ENCODE measurements at places on chromosomes 2 and 18.

GRCh38 chr18:57953883-57954282, 90.1 kb upstream of the NEDD4L start:
- H3K4me3 ChIP-seq = no peak overlapping the region
- no peaks in the 10 kb centered on the region for H3K27me3 ChIP-seq
- H3K27ac ChIP-seq = no peak overlapping the region

DNA sequence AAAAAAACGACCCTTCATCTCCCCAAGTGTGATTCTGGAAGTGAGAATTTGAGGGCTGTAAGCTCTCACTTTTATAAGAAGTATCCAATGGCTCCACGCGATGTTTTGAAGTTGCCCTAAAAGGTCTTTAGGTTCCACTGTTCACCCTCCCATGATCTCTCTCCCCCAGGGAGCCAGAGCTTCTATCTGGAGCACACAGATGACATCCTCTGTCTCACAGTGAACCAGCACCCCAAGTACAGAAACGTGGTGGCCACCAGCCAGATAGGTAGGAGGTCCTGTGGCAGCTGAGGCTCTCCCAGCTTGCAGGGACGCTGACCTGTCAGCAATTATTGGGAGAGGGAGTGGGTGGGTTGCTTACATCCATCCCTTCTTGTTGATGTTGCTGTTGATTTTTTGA, 97.8 kb downstream of the RTN4 start:
- H3K27ac ChIP-seq = no peak overlapping the region
- no peaks in the 10 kb centered on the region for H3K36me3 ChIP-seq
- no peak overlapping the region for H3K4me3 ChIP-seq
- DNase-seq = no peak
- H3K4me1 ChIP-seq = no peaks in the 10 kb centered on the region
- no peaks in the 10 kb centered on the region for H3K27me3 ChIP-seq

DNA sequence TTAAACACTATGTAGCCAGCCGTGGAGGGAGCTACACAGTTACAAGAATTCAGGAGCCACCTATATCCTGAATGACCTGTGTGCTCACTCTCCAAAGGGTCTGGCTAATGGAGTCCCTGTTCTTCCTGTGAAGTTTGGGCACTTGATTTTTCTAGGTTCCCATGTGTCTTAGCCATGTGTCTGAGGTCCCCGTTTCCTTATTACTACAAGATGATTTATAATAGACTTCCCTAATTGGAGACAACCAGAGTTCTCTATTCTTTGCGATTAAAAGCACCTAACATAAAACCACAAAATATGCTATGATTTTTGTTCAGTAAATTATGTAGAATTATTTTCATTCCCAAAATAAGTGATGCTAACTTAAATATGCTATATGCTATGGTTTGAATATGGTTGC, 83.4 kb downstream of the PDK1 start:
- H3K4me1 ChIP-seq = no peaks in the 10 kb centered on the region
- H3K36me3 ChIP-seq = no peaks in the 10 kb centered on the region
- DNase-seq = no peak
- no peaks in the 10 kb centered on the region for H3K27me3 ChIP-seq
- no peak overlapping the region for H3K4me3 ChIP-seq

GRCh38 chr2:109336296-109336695, 207.3 kb downstream of the SH3RF3 start:
- peaks cover 10% of the 10 kb centered on the region for H3K4me1 ChIP-seq
- DNase-seq = no peak
- no peaks in the 10 kb centered on the region for H3K27me3 ChIP-seq
- no peaks in the 10 kb centered on the region for H3K36me3 ChIP-seq

- no peak overlapping the region for H3K27ac ChIP-seq
- no peaks in the 10 kb centered on the region for H3K36me3 ChIP-seq
- no peak overlapping the region for H3K4me3 ChIP-seq
- no peak for DNase-seq
Measured at GRCh38 chr2:174971868-174972781, 33.1 kb downstream of the CHN1 start.

DNA sequence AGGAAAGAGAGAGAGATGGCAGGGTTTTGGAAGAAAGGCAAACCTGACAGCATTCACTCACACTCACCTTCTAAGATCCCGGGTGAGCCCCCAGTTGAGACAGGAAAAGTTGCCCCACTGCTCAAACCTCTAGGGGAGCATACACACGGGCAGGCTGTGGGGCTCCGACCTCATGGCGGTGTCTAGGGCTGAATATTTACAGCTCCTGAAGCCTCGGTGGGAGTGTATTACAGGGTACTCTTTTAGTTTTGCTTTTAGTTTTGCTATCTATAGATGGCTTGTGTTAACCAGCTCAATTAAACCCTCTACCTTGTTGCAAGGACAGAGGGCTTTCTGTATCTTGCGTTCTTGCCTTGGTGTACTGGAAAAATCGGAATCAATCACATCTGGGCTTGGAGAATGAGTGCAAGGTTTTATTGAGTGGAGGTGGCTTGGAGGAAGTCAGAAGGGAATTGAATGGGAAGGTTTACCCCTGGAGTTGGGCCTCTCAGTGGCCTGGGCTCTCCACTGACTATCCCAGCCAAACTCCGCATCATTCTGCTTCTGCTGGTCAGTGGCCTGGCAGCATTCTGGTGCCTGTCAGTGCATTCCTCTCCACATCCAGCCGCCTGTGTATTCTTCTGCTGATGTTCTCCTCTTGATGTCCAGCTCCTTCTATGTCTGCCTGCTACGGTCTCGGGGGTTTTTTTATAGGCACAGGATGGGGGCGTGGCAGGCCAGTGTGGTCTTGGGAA, 10.1 kb upstream of the IFIH1 start:
- H3K4me3 ChIP-seq = no peak overlapping the region
- no peak overlapping the region for H3K27ac ChIP-seq
- H3K36me3 ChIP-seq = no peaks in the 10 kb centered on the region
- H3K4me1 ChIP-seq = no peaks in the 10 kb centered on the region

- no peak overlapping the region for H3K27ac ChIP-seq
- H3K4me1 ChIP-seq = peaks cover 10% of the 10 kb centered on the region
- no peak overlapping the region for H3K4me3 ChIP-seq
- no peaks in the 10 kb centered on the region for H3K36me3 ChIP-seq
- no peak for DNase-seq
Measured at GRCh38 chr2:127632592-127633489, 13.1 kb upstream of the GPR17 start.

- no peak overlapping the region for H3K27ac ChIP-seq
- H3K4me1 ChIP-seq = no peaks in the 10 kb centered on the region
- H3K27me3 ChIP-seq = no peaks in the 10 kb centered on the region
- no peak for DNase-seq
- H3K36me3 ChIP-seq = no peaks in the 10 kb centered on the region
Measured at GRCh38 chr2:185274718-185275484, 463.7 kb upstream of the FSIP2 start.

DNA sequence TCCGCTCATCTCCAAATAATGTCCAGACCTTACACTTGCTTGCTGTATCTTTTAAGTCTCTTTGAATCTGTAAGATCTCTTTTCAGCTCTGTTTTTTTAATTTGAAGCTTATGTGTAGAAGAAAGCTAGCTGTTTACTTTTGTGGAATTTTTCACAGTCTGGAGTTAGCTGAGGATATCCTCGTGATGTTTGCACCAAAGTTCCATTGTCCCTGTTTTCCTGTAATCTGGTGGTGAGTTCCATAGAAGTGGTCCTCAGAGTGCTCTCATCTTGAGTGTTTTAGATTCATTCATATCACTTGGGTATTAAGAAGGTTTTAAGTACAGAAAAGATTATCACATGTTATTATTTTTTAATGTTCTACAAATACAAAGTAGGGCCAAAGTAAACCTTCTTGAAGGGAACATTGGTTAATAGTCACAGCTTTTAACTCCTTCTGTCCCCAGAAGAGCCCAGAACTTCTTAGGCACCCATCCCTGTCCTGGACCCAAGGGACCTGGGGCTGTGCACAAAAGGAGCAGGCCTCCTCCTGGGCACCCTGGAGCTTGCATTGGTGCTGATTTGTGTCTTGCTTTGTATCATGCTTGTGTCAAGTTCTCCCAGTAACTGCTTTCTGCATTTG, 15.0 kb downstream of the MLPH start:
- no peak for DNase-seq
- H3K27me3 ChIP-seq = no peaks in the 10 kb centered on the region
- H3K36me3 ChIP-seq = no peaks in the 10 kb centered on the region
- peak overlapping the region; percentile 82 for H3K27ac ChIP-seq
- no peak overlapping the region for H3K4me3 ChIP-seq

DNA sequence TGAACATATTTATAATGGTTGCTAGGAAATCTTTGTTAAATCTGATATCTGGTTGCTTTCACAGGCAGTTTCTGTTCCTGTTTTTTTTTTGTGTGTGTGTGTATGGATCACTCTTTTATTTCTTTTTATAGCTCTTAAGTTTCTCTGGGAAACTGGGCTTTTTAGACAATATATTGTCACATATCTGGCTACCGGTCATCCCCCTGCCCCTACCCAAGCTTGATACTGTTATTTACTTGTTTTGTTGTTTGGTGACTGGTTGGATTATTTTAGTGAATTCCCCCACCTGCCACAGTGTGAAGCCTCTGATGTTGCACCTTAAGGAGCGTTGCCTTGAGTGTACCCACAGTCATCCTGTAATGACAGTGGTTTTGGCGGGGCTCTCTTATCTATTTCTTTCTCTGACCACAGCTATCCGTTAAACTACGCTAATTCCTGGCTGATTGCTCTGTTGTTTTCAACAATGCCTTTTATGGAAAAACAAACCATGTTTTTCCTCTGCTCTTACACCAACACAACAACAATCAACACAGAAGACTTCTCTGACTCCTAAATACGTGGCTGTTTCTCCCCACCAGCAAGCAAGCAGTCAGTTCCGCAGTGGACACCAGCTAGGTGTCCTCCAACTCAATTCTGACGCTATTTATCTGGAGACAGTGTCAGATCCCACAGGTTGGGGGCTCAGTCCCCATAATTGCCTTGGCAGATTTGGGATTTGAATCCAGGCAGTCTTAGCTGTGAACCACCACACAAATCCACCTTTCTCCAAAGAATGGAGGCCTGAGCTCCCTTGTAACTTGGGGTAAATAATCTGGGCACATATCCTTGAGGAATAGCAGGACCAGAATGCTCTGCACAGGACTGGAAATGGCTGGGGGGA, 10.9 kb downstream of the GNLY start:
- no peak for DNase-seq
- no peaks in the 10 kb centered on the region for H3K36me3 ChIP-seq
- H3K4me1 ChIP-seq = no peaks in the 10 kb centered on the region
- H3K27ac ChIP-seq = peak overlapping the region; percentile 73

- H3K4me3 ChIP-seq = no peak overlapping the region
- H3K27me3 ChIP-seq = peaks cover 9% of the 10 kb centered on the region
- DNase-seq = no peak
- no peaks in the 10 kb centered on the region for H3K4me1 ChIP-seq
Measured at GRCh38 chr18:11669948-11670275, 19.2 kb upstream of the GNAL start.

- no peaks in the 10 kb centered on the region for H3K36me3 ChIP-seq
- H3K4me3 ChIP-seq = no peak overlapping the region
- H3K4me1 ChIP-seq = no peaks in the 10 kb centered on the region
- no peak for DNase-seq
- no peak overlapping the region for H3K27ac ChIP-seq
- H3K27me3 ChIP-seq = no peaks in the 10 kb centered on the region
Measured at GRCh38 chr2:174870787-174871186, 106.5 kb upstream of the CHRNA1 start.

DNA sequence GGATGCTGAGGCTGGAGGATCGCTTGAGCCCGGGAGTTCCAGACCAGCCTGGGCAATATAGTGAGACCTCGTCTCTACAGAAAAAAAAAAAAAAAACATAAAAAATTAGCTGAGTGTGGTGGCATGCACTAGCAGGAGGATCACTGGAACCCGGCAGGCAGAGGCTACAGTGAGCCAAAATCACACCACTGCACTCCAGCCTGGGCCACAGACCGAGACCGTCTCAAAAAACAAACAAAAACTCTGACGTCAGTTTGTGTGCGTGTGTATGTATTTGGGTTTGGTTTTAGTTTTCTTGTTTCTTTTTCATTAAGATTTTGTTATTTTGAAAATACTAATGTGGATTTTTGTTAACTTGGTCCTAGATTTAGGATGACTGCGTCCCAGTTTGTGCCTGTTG, 19.0 kb downstream of the CEP68 start:
- no peaks in the 10 kb centered on the region for H3K27me3 ChIP-seq
- no peak overlapping the region for H3K27ac ChIP-seq
- H3K36me3 ChIP-seq = no peaks in the 10 kb centered on the region

DNA sequence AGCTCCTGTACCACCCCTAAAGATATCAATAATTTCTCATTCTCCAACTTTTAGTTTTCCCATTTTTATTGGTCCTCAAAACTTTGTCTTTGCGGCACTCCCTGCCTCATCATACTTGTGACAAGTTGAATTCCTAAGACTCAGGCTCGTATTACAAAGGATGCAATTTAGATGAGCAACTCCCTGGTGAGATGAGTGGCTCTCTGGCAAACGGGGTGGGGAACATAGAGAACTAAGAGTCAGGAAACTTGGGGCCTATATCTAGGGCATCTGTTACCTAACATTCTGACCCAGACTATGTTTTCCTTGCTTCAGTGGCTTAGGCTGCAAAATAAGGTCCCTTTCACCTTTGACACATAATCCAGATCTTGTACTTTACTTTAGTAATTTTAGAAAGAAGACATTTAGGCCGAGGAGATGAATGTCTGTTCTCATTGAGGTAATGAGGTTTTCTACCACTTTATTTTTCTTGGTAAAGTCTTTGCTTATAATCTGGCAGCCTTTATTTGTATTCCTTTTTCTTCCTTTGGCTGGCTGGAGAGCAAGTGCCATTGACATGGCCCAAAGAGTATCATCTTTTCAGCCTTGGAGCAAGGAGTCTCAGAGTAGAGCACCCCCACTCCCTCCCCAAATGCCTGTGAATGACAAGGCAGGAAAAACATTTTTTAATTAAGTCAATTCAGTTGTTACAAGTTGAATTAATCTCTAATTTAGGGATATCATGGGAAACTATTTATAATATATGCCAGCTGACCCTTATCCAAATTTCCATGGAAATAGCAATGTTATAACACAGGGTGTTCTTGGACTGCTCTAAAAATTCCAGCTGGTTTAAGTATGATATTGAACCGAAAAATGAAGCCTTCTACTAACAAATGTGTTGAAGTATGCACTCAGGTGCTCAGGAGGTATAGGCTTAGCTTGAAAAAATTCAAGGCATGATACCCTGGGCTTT, 15.2 kb downstream of the TSPYL6 start:
- H3K27me3 ChIP-seq = no peaks in the 10 kb centered on the region
- no peaks in the 10 kb centered on the region for H3K36me3 ChIP-seq
- H3K27ac ChIP-seq = peak overlapping the region; percentile 33
- DNase-seq = no peak
- no peak overlapping the region for H3K4me3 ChIP-seq

- no peak for DNase-seq
- H3K4me1 ChIP-seq = no peaks in the 10 kb centered on the region
Measured at GRCh38 chr2:200422532-200423261, 87.2 kb downstream of the KCTD18 start.

- no peaks in the 10 kb centered on the region for H3K36me3 ChIP-seq
- no peaks in the 10 kb centered on the region for H3K27me3 ChIP-seq
- H3K4me3 ChIP-seq = no peak overlapping the region
- no peak for DNase-seq
- H3K4me1 ChIP-seq = peaks cover 11% of the 10 kb centered on the region
Measured at GRCh38 chr2:47046271-47046670, 108.8 kb downstream of the STPG4 start.

- peak; percentile 47 for DNase-seq
- no peak overlapping the region for H3K27ac ChIP-seq
- H3K27me3 ChIP-seq = peaks cover 8% of the 10 kb centered on the region
- no peaks in the 10 kb centered on the region for H3K36me3 ChIP-seq
- H3K4me1 ChIP-seq = no peaks in the 10 kb centered on the region
Measured at GRCh38 chr2:121076885-121077549, 208.0 kb downstream of the TFCP2L1 start.

- no peak overlapping the region for H3K4me3 ChIP-seq
- no peaks in the 10 kb centered on the region for H3K4me1 ChIP-seq
Measured at GRCh38 chr18:28003451-28003850, 173.5 kb downstream of the CDH2 start.

Data from breast epithelium (tissue), 4 donors.